ENCODE measurements at places on chromosomes 6 and 20. TPM values are rescaled to one million over a fixed set of nuclear protein-coding genes. Genes with fewer than 3 reads are reported as not detected.
A peak's percentile ranks its signal among the peaks of the same experiment; 100 is the strongest.

- no peak overlapping the region for H3K27ac ChIP-seq
- no peak overlapping the region for H3K4me3 ChIP-seq
- H3K4me1 ChIP-seq = no peaks in the 10 kb centered on the region
- H3K27me3 ChIP-seq = no peaks in the 10 kb centered on the region
- no peaks in the 10 kb centered on the region for H3K36me3 ChIP-seq
Observed at GRCh38 chr6:46137387-46137786, 7.6 kb downstream of the ENPP4 start.

The MYCT1 gene
- total RNA-seq = under 0.01 TPM

The IL17F gene
- total RNA-seq = not detected

DNA sequence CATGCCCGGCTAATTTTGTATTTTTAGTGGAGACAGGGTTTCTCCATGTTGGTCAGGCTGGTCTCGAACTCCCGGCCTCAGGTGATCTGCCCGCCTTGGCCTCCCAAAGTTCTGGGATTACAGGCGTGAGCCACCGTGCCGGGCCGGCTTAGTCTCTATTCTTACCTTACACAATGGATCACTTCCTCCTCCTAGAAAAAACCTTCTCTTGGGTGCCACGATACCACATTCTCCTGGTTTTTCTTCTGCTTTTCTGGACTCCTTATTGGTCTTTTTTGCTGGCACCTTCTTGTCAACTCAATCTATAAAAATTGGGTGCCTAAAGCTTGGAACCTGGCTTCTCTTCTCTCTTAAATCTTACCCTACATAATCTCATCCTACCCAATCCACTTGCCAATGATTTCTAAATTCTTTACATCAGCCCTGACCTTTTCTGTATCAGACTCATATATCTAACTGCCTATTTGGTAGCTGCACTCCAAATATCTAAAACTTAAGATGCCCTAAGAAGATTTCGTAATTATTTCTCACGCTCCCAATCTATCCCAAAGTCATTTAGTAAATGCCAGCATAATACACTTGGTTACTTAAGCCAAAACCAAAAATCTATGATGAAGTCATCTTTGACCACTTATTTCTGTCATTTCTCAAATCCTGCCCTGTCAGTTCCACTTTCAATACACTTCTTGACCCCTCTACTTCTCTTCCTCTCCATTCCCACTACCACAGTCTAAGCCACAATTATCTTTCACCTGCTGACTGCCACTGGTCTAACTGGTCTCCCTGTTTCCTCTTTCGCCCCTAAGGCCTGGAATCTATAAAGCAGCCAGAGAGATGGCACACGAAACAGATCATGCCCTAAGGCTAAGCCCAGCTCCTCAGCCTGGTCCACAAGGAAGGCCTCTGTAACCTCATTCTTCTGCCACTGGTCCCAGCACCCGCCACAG is 43.2 kb downstream of the ELMO2 start:
- H3K27ac ChIP-seq = peak overlapping the region; percentile 98
- H3K36me3 ChIP-seq = peaks cover 16% of the 10 kb centered on the region
- no peaks in the 10 kb centered on the region for H3K4me1 ChIP-seq
- peak overlapping the region; percentile 99 for H3K4me3 ChIP-seq
- DNase-seq = no peak

The CYP21A2 gene
- not detected for total RNA-seq

- DNase-seq = no peak
- no peaks in the 10 kb centered on the region for H3K27me3 ChIP-seq
- no peak overlapping the region for H3K27ac ChIP-seq
- no peak overlapping the region for H3K4me3 ChIP-seq
- H3K36me3 ChIP-seq = no peaks in the 10 kb centered on the region
Observed at GRCh38 chr6:71203206-71203605, 85.4 kb upstream of the OGFRL1 start.

DNA sequence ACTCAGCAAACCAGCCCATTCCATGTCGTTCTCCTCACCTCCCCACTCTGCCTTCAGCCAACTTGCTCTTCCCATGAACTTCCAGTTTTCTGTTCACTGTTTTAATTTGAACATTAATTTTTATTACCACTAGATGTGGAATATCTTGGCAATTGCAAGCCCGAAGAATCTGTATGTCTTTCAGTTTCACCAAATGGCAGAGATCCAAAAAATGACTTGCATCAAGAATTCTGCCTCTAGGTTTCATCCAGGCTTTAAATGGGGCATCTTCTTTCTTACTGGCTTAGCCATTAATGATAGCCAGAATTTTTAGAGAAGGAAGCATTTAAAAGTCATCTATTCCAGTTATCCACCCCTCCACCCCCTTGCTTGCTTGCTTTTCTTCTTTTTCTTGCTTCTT is 39.0 kb downstream of the CAP2 start:
- H3K4me3 ChIP-seq = no peak overlapping the region
- peak; percentile 64 for DNase-seq
- H3K27me3 ChIP-seq = no peaks in the 10 kb centered on the region
- no peaks in the 10 kb centered on the region for H3K36me3 ChIP-seq

- no peak overlapping the region for H3K4me3 ChIP-seq
- H3K4me1 ChIP-seq = no peaks in the 10 kb centered on the region
- H3K27me3 ChIP-seq = no peaks in the 10 kb centered on the region
- DNase-seq = no peak
- H3K27ac ChIP-seq = no peak overlapping the region
Observed at GRCh38 chr6:152184573-152184916, 377.1 kb downstream of the ESR1 start.

- H3K27ac ChIP-seq = no peak overlapping the region
- H3K36me3 ChIP-seq = peaks cover 12% of the 10 kb centered on the region
- DNase-seq = no peak
- no peaks in the 10 kb centered on the region for H3K4me1 ChIP-seq
- no peaks in the 10 kb centered on the region for H3K27me3 ChIP-seq
Observed at GRCh38 chr6:15511248-15512125, 151.3 kb downstream of the DTNBP1 start.

DNA sequence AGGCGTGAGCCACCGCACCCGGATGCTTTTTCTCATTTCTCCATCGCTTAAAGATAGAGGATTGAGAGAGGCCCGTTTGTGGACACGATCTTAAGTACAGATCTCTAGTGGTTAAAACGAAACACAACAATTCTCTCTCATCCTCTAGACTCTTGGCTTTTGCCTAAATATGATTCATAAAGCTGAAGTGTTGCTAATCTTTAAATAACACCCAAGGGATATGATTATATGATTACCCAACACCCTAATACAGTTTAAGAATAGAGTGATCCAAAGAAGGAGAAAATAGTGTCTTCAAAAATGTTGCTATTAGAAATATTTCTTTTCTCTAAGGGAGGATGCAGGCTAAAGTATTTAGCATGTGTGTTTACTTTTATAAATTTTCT is 50.4 kb downstream of the MTHFD1L start:
- peak; percentile 51 for DNase-seq
- H3K27me3 ChIP-seq = no peaks in the 10 kb centered on the region
- peaks cover 10% of the 10 kb centered on the region for H3K36me3 ChIP-seq
- no peak overlapping the region for H3K4me3 ChIP-seq
- H3K27ac ChIP-seq = no peak overlapping the region

The PPP1R14C gene
- total RNA-seq = 0.17 TPM

DNA sequence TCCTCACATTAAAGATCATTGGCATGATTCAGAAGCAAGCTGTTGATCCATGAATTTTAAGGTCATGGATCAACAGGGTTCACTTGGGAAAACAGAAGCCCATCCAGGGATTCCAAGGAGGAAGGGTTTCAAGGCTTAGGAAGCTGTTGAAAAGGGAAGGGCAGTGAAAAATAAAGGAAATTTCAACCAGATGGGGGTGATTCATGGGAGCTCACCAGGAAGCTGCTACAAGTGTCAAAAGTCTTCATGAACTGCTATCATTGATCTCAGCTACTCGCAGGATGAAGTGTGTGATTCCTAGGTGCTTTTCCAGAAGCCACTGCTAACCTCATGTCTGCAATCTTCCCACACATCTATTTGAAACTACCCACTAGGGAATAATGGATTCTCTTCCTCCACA is 26.2 kb downstream of the ADTRP start:
- H3K27me3 ChIP-seq = no peaks in the 10 kb centered on the region
- no peak for DNase-seq
- H3K4me1 ChIP-seq = no peaks in the 10 kb centered on the region
- no peak overlapping the region for H3K4me3 ChIP-seq

The LINC00237 gene
- total RNA-seq = not detected

DNA sequence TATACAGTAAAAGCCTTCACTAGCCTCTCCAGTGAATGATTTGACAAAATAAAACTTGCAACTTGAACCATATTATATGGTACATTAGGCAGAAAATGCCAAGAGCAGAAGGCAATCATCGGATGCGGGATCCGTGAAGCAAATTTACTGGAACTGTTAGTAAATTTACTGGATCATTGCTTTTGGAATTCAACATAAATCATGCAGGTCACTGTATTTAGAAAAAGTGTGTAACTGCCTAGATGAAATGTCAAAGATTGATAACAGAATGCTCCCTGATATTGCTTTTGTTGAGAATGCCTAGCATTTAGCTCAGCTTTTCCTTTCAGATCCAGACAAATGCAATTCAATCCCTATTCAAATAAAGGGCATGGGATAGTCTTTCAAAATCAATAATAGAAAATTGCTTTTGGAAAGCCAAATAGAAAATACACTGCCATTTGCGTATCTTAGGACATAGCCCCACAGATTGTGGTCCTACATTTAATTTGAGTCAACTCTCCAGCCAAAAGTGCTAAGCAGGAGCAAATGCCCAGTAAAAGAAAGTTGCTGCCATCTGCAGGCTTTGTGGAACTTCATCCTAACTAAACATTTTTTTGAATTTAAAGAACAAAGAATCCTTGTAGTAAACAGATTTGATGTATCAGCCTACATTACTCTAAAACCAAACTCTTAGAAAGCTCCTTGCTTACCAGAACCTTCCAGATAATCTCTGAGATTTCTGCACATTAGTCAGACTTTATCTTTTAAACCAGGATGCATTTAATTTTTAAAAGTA is 109.5 kb upstream of the HSF2 start:
- DNase-seq = peak; percentile 9
- no peak overlapping the region for H3K27ac ChIP-seq
- no peaks in the 10 kb centered on the region for H3K4me1 ChIP-seq

- no peaks in the 10 kb centered on the region for H3K36me3 ChIP-seq
- no peak overlapping the region for H3K27ac ChIP-seq
- H3K27me3 ChIP-seq = no peaks in the 10 kb centered on the region
- H3K4me3 ChIP-seq = no peak overlapping the region
- no peaks in the 10 kb centered on the region for H3K4me1 ChIP-seq
Observed at GRCh38 chr20:60803335-60804055, 448.6 kb upstream of the CDH4 start.

GRCh38 chr6:151109869-151110575 is 129.7 kb upstream of the AKAP12 start:
- no peak overlapping the region for H3K27ac ChIP-seq
- no peak for DNase-seq
- H3K36me3 ChIP-seq = no peaks in the 10 kb centered on the region
- no peaks in the 10 kb centered on the region for H3K27me3 ChIP-seq
- no peak overlapping the region for H3K4me3 ChIP-seq
- H3K4me1 ChIP-seq = no peaks in the 10 kb centered on the region

- no peak overlapping the region for H3K27ac ChIP-seq
- no peaks in the 10 kb centered on the region for H3K27me3 ChIP-seq
- H3K36me3 ChIP-seq = no peaks in the 10 kb centered on the region
- no peak overlapping the region for H3K4me3 ChIP-seq
- peaks cover 13% of the 10 kb centered on the region for H3K4me1 ChIP-seq
Observed at GRCh38 chr6:35043381-35044130, 97.6 kb downstream of the TCP11 start.

- H3K27ac ChIP-seq = no peak overlapping the region
- H3K36me3 ChIP-seq = no peaks in the 10 kb centered on the region
- DNase-seq = no peak
- H3K4me1 ChIP-seq = no peaks in the 10 kb centered on the region
- no peak overlapping the region for H3K4me3 ChIP-seq
Observed at GRCh38 chr6:106220485-106220884, 105.1 kb downstream of the ATG5 start.

DNA sequence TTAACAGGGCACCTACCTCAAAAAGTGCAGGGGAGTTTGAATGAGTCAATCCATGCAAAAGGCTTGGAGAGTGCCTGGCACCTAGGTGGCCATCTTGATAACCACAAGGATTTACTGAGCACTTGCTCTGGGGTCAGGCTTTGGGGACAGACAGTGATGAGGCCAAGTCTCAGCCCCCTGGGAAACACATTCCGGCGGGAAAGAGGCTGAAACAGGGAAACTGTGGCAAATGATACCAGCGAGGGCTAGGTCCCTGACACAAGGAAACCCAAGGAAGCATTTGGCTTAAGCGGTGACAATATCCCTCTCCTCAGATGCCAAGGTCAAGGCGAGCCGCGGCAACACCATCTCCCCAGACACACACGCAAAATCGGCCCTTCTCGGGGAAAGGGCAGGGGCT is 527 bp upstream of the DOK5 start:
- H3K36me3 ChIP-seq = no peaks in the 10 kb centered on the region
- DNase-seq = no peak

- no peak overlapping the region for H3K4me3 ChIP-seq
- peaks cover under 1% of the 10 kb centered on the region for H3K27me3 ChIP-seq
- no peak for DNase-seq
- H3K36me3 ChIP-seq = no peaks in the 10 kb centered on the region
Observed at GRCh38 chr6:3532296-3532916, 75.6 kb upstream of the SLC22A23 start.

DNA sequence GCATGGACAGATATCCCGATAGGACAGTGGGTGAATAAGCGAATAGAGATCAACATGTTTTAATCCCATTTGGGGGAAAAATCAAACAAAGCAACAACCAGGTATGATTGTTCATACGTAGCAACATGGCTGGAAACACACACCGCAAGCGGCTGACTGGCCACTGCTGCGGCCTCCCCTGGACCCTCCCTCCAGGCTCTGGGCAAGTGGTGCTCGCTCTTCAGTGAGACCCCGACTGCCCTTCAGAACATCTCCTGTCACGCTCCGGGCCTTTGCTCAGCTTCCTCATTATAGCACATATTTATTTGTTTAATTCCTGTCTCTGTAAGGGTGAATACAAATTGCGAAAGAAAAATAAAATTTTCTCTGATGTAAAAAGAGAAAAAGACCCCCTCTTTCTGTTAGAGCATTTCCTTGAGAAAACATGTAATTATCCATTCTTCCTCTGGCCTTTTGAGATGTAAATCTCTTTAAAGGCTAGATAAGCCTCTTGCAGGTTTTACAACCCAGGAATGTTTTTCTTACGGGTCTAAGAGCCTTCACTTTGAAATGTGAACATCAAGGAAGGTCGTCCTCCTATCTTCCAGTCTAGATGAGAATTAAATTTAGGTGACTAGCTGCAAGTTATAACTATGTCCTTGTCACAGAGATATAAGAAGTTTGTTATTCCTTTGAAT is 11.0 kb upstream of the FAM210B start:
- no peaks in the 10 kb centered on the region for H3K36me3 ChIP-seq
- no peaks in the 10 kb centered on the region for H3K4me1 ChIP-seq
- DNase-seq = no peak
- no peak overlapping the region for H3K4me3 ChIP-seq
- peaks cover 4% of the 10 kb centered on the region for H3K27me3 ChIP-seq

The ARHGAP18 gene
- total RNA-seq = 38.3 TPM
